Activated CD8-positive, alpha-beta memory T cell treated with anti-CD3 and anti-CD28 coated beads for 1 hour (primary cell): ENCODE measurements at places on chromosomes 5 and 9.

GRCh38 chr5:123367739-123368138, 55.5 kb downstream of the CEP120 start:
- DNase-seq: no peak

GRCh38 chr9:23586906-23587305, 239.1 kb downstream of the ELAVL2 start:
- no peak for DNase-seq

DNA sequence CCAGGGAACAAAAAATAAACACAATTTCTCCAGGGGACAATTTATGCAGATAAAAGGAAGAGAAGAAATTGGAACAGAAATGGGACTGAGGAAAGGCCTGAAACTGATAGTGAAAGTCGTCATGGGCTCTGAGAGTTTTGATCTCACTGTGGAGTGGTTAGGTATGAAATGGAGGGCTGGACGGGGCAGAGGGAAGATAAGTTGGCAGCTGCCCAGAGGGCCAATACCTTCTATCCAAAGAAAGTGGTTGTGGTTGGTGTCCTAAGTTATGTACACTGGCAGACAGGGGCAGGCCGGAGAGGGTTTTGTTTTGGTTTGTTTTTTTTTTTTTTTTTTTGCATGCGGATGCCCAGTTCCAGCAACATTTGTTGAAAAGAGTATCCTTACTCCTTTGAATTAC, 46.1 kb downstream of the ZNF618 start:
- DNase-seq: no peak

DNA sequence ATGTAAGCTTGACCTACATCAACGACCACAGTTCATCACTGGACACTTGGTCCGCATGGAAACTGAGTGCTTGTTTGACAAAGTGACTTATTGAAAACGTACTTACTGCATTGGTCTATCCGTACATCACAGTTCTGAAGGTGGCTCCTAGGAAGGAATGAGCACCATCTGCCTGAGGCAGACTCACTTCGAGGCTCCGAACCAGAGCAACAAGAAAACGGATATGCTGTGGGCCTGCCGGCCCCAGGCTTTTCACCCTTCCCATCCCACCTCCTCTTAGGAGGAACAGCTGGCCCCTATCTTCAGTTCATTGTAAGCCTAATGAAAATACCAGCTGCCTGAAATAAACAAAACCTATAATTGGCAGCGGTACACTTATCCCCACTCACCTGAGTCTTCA, 67.2 kb upstream of the TSLP start:
- DNase-seq: no peak

DNA sequence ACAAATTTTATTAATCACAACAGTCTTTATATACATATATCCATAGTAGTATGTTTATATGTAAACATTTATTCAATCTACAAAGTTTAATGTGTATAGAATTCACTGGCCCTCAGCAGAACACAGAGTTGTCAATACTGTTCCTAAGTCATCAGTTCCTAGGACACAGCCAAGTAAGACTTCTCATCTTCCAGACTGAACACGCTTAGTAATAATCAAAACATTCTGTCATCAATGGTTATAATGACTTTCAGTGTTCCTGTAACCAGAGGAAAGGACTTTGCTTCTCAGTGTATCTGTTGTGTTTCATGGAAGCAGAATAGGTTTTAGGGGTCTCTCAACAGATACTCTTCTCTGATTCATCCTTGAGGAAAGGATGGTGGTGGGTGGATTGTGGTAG, 82.2 kb downstream of the SMIM23 start:
- no peak for DNase-seq

DNA sequence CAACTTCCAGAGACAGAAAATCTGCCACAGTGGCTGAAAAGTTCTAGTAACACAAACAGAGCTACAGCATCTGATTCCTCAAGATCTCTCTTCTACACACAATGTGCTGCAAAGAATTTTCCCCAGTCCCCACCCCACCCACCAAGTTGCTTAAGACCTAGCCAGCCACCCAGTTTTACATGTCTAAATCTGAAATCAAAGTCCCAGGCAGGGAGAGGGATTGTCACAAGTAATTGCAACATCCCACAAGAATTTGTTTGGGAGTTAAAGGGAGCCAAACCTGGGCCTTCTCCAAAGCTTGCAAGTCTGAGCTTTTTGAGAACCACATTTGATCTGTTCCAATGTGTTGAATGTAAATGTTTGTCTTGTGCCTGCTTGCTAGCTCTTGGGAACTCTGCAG, 15.5 kb downstream of the IGIP start:
- DNase-seq: no peak

DNA sequence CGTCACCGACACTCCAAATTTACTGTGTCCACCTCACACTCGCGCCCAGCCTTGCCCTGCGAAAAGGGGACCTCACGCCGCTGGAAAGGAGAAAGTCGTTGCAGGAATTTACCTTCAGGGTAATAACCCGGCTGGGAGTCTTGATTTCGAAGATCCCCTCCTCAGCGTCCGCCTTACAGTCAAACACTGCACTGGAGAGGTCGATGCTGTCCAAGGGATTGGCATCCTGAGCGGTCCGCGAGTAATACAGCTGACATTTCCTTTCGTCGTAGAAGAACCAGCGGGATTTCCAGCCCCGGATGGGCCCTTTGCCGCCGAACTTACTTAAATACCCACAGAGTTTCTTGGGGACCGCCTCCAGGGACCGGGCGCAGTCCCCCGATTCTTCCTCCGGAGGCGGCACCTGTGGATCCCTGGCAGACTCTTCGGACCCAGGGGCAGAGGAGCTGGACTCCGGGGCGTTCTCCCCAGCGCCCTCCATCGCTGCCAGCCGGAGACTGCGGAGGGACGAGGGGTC, 330 bp downstream of the TBC1D2 start:
- no peak for DNase-seq

DNA sequence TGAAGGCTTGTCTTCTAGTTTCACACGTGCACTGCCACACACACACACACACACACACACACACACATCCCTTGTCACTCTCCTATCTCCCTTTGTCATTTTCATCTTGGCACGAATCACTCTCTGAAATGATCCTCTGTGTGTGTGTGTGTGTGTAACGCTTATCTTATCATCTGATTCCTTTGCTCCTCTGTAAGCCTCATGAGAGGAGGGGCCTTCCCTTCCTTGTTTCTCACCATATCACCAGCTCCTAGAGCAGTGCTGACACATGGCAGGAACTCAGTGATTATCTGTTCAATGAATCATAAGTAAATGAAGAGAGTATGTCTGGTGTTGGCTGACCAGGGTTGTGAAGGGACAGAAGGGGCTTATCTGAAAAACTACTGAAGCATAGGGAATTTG, 53.3 kb downstream of the PDE4D start:
- no peak for DNase-seq

DNA sequence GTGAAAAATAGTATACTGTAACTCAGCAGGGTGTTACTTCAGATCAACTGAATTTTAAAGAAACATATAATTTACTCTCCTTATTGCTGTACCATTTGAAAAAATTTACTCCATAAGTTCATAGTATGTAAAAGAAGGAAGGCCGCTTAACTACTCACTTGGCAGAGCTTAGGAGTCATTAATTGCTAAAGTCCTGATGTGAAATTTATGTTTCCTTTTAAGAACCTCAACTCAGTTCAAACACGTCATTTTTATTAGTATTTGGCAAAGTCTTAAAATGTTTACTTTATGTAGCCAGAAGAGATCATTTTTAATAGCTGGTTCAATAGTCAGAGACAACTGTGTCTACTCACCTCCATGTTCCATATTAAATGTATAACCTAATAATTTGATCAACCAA, 268.6 kb downstream of the CDH10 start:
- no peak for DNase-seq

DNA sequence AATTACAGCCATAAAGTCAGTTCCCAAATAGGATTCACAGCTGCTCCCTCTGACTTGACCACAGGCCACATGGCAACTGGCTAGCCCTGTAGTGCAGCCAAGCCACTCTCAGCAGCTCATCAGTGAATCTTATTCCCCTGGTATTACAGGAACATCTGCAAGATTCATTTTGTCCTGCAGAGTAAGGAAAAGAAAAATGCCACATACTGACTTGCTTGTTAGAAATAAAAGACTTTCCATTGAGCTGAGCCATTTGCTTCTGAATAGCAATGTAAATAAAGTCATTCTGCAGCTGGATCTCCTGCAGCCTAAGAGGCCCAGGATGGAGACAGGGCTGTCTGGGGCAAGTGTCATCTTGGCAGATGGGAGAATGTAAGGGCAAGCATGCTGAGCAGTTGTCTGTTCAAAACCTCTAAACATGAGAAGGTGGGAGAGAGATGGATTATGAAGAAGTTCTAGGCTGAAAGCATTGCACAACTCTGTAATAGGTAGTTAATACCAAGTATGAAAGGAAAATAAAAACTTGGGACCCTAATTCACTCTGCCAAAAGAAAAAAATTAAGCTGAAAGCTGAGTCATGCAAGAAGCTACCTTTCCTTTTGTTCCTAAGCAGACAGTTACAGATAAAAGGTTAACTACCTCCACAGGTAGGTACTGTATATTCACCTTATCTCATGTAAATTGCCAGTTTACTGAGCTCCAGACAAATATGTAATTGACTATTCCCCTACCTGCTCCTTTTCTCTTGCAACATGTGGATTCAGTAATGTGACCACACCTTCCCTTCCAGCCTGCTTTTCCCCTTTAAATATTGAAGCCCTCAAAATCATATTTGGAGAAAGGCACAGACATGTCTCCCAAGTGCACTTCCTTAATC, 244.4 kb upstream of the RAI14 start:
- no peak for DNase-seq

GRCh38 chr9:134214386-134214765, 50.0 kb upstream of the RNU6ATAC start:
- DNase-seq: no peak

- no peak for DNase-seq
Measured at GRCh38 chr9:130437011-130437789, 7.6 kb upstream of the ASS1 start.

- DNase-seq: no peak
Measured at GRCh38 chr9:84138541-84138940, 157.9 kb downstream of the RMI1 start.

GRCh38 chr5:68734781-68735180, 359.0 kb upstream of the SLC30A5 start:
- DNase-seq: no peak

- DNase-seq: no peak
Measured at GRCh38 chr5:76450054-76450453, 47.0 kb downstream of the IQGAP2 start.

GRCh38 chr5:107484281-107484680, 186.5 kb downstream of the EFNA5 start:
- no peak for DNase-seq

GRCh38 chr5:61638476-61638875, 306.4 kb downstream of the ZSWIM6 start:
- no peak for DNase-seq

GRCh38 chr5:95924720-95925377, 36.8 kb downstream of the ELL2 start:
- DNase-seq: no peak

GRCh38 chr5:24401773-24402172, 243.0 kb downstream of the CDH10 start:
- no peak for DNase-seq

- no peak for DNase-seq
Measured at GRCh38 chr5:105917189-105917588, 1753.5 kb downstream of the EFNA5 start.

DNA sequence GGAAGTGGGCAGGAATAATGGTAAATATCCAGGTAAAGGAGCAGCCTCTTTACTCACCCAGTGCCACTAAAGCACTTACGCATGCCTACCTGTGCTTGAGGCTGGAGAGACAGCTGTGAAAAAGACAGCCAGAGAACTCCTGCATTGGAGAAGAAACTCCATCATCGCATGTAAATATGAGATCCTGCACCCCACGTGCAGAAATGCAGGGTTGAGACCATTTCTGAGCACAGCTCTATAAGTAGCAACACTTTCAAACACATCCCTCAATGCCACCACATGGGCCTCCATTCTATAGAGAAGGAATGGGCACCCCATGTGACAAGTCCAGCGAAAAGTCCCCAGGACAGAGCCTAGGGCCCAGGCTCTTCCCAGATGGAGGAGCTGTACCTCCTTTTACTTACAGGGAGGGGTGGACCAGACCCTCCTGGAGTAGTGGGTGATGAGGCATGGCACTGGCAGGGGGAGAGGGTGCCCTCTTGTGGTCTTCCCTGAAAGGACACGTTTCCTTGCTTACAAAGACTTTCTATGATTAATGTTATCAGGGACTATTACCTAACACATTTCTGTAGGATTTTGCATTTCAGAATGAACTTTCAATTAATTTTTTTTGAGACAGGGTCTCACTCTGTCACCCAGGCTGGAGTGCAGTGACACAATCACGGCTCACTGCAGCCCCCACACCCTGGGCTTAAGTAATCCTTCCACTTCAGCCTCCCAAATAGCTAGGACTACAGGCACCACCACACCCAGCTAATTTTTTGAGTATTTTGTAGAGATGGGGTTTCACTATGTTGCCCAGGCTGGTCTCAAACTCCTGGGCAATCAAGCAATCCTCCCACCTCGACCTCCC, 55.3 kb upstream of the IL17B start:
- peak; percentile 22 for DNase-seq

- no peak for DNase-seq
Measured at GRCh38 chr5:91670122-91670521, 287.0 kb upstream of the ARRDC3 start.
